ENCODE measurements at places on chromosomes 4 and X. TPM values are rescaled to one million over a fixed set of nuclear protein-coding genes. Genes with fewer than 3 reads are reported as not detected.

The TMSB15B gene
- total RNA-seq = 15.0 TPM

The PDK3 gene
- 3.0 TPM for total RNA-seq

The ARAP2 gene
- total RNA-seq = 55.1 TPM

The RAB39B gene
- total RNA-seq = 24.6 TPM

The TEX13C gene
- not detected for total RNA-seq

The PF4V1 gene
- not detected for total RNA-seq

The ASB11 gene
- under 0.01 TPM for total RNA-seq

The ARHGAP6 gene
- 2.0 TPM for total RNA-seq

The RRH gene
- 0.25 TPM for total RNA-seq

The YIPF7 gene
- 2.0 TPM for total RNA-seq

The APEX2 gene
- 1.7 TPM for total RNA-seq

The PCDH18 gene
- total RNA-seq = 17.9 TPM

The TMSB15A gene
- total RNA-seq = 155 TPM

The PFKFB1 gene
- 0.25 TPM for total RNA-seq

The IBSP gene
- under 0.01 TPM for total RNA-seq

The CSAG3 gene
- not detected for total RNA-seq
